Stimulated activated CD4-positive, alpha-beta T cell treated with anti-CD3 and anti-CD28 coated beads, TNF-alpha, amount 100 ng/mL, for 4 hours (primary cell): ENCODE measurements at places on chromosomes 12 and 14.

DNA sequence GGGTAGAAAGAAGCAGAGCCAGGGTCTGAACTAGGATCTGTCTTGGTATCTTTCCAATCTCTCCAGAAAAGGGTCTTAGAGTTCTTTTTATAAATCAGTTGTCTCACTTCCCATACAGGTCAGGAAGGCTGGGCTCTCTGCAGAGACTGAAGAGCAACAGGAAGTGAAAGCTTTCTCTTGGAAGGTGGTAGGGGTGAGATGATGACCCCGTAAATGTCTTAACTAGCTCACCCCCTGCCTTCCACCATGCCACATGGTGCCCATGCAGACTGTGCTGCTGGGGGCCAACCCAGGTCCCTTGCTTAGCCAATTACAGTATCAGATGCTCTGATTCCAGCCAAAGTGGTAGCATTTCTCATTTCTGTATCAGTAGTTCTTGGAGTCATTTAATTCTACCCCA is 17.6 kb upstream of the RASSF8 start:
- no peak for DNase-seq

DNA sequence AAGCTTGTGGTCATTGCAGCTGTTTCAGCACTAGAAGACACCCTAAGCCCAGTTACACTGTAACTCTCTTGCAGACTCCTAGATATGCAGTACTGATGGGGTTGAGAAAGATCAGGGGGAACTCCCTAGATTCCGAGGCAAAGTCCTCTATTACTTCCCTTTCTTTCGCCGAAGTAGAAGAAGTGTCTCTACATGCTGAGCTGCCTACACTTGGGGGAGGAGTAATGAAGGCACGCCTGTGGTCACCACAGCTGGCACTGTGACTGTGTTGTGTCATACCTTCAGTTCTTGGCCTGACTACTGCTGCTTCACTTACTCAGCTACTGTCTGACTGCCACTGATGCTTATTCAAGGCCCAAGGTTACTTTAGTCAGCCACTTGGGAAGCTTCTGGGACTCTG is 35.1 kb upstream of the RPL10L start:
- no peak for DNase-seq

DNA sequence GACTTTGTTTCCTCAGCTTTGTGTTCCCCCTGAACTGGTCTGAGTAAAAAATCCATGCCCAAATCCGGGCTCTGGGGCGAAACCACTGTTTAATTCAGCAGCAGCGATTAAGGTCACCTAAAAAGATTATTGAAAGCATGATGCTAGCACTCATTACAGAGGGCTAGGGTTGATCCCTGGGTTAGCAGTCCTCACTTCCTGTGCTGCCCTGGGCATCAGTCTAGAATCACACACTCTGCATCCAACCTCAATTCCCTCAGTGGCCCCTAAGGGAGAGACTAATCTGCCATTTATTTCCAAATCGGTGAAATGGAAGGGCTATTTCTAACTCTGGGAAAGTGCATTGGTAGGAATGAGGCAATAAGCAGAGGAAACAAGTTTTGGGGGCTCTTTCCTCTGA is 107.2 kb downstream of the BTG1 start:
- no peak for DNase-seq

GRCh38 chr12:116524964-116525379 is 34.2 kb upstream of the MAP1LC3B2 start:
- DNase-seq: no peak

GRCh38 chr12:96880220-96880619 is 26.8 kb upstream of the NEDD1 start:
- no peak for DNase-seq

GRCh38 chr12:122459211-122459610 is 36.7 kb upstream of the CLIP1 start:
- no peak for DNase-seq

GRCh38 chr12:128813392-128813791 is 10.4 kb downstream of the SLC15A4 start:
- no peak for DNase-seq

- no peak for DNase-seq
These were observed 16.6 kb downstream of the FBXW8 start for GRCh38 chr12:116927244-116927940.

DNA sequence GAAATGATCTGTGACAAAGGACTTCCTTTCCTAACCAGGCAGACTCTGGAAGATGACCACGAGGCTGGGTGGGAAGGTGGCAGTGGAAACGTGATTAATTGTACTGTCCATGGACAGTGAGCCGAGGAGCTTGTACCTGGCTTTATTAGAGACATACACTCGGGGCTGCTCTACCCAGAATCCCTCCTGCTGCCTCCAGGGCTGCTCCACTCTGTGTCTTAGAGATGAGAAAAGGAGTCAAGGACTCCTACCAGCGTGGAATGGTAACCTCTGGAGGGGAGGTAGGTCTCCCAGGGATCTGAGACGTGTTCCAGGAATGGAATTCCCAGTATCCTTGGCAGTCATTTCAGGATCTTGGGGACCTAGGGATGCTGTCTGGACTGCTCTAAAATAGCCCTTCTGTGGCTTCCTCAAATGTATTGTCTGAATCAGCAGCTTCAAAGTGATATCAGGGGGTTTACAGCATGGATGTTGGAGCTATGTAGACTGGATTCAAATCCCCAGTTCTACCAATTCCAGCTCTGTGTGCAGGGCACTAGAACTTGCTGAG is 237.8 kb downstream of the CACNA1C start:
- DNase-seq: no peak

DNA sequence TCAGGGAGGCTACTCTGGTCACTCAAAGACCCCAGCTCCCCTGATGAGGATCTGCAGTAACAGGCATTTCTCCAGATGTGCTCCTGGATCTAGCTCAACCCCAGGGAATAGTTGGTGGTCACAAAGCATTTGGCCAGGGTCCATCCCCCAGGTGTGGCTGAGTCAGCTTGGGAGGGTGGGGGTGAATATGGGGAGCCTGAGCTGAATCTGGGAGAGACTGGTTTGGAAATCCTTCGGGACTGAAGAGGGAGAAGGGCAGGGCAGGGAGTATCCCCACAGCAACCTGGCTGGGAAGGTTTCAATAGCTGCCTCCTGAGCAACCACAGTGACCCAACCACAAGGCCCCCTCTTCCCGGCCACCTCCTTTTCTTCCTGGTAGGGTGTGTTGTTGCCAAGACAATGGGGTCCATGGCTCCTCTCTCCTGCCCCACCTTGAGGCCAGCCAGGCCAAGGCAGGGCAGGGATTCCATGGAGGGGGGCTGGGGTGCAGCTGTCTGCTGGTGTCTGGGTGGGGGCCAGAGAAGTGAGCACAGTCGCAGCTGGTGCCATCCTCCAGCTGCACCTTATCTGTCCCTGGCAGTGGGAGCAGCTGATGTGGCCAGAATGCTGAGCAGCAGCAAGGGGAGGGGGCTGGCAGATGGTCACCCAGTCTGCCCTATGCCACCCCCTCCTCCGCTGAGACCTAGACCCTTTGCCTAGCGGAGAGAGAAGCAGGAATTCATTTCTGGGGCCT is 5.5 kb downstream of the ASIC1 start:
- DNase-seq: no peak

DNA sequence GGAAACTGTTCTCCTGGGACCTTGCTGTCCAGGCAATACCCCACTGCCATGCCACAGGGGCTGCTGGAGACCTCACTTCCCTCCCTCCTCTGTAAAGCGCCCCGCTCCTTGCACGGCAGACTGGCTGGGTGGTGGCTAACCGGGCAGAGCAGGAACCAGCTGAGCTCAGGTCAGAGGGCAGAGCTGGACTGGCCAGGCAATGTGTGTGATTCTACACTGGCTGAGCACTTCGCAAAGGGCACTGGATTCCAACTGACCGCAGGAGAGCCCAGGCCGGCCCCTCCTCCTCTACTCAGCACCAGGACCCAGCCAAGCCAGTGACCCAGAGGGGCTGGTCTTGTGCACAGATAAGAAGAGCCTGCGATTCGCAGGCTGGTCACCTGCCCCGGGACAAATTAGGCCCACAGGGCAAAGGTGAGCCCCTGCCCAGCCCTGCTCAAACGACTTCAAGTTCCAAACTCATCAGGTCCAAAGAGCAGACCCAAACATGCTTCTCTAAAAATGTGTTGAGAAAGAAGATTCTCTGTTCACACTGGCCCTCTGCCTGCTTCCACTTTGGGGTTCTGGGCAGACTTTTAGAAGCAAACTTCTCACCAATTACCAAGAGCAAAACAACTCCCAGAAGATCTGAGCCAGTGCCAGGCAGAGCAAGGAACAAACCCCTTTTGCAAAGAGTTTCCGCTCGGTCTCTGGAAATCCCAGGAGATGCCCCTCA is 54.9 kb upstream of the DIO3 start:
- DNase-seq: no peak

DNA sequence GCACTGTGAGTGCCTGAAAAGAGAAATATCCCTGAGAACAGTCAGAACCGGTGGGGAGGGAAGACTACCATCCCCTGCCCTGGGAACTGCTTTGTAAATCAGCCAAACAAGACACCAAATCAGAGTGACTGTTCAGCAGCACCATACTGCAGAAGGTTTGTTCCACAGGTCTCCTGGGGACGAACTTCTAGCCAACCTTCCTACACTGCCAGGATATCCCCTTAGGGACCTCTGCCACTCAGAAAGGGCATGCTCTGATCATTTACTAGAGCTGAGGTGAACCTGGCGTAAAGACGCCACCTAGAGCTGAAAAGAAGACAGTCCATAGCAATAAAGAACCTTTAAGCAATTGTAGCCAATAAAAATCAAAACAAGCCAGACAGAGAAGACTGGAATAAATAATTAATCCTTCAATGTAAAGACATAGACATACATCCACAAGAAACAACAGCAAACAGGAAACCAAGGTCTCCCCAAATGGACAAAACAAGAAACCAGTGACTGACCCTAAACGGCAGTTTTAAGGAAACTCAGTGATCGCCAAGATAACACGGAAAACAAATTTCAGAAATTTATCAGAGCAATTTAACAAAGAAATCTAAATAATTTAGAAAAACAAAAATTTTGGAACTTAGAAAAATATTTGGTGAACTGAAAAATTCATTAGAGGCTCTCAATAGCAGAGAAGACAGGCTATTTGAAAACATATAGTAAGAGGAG is 228.1 kb upstream of the AMIGO2 start:
- DNase-seq: no peak

GRCh38 chr14:63717702-63718101 is 10.2 kb downstream of the SGPP1 start:
- DNase-seq: no peak

DNA sequence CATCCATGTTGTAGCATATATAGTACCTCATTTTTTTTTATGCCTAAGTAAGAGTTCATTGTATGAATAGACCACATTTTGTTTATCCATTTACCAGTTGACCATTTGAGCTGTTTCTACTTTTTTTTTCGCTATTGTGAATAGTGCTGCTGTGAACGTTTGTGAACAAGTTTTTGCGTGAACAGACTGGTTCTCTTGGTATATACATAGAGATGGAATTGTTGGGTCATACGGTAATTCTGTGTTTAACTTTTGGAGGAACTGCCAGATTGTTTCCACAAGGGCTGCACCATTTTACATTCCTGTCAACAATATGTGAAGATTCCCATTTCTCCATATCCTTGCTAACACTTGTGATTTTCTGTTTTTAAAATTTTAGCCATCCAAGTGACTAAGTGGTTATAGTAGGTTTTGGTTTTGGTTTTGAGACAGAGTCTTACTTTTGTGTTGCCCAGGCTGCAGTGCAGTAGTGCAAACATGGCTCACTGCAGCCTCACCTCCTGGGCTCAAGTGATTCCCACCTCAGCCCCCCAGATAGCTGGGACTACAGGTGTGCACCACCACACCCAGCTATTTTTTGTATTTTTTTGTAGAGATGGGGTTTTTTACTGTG is 68.3 kb upstream of the AMN start:
- DNase-seq: no peak

- DNase-seq: no peak
These were observed 95.8 kb downstream of the EPS8 start for GRCh38 chr12:15693228-15693911.

- no peak for DNase-seq
These were observed 3.9 kb upstream of the BTG1 start for GRCh38 chr12:92149563-92149962.

DNA sequence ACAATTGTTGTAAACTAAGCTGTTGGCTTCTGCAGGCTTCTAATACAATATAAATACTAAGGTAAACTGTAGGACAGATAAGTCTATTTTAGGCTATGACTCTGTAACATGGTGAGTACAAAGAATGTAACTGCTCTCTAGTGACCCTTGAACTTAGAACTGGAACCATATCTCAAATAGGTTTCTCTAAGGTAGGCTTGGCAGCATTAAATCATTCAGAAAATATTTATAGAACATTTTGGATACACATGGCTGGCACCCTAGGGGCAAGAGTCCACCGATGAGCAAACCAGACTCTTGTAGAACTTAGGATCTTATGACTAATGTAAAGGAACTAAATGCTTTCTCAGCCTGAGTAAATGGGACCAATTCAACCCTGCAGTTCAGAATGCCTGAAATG is 19.4 kb upstream of the SLC25A3 start:
- no peak for DNase-seq

GRCh38 chr12:124504273-124505000 is 63.0 kb downstream of the NCOR2 start:
- no peak for DNase-seq

DNA sequence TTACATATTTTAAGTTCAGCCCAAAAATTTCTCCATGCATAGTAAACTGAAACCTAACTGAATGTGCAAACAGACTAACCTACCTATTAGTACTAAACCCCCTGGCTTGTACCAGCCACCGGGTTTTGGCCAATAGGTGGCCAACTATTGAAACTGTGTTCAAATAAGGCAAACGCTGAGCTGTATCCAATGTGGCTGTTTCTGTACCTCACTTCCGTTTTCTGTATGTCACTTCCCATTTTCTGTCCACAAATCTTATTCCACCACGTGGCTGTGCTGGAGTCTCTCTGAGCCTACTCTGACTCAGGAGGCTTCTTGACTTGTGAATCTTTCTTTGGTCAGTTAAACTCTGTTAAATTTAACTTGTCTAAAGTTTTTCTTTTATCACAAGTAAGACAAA is 6.0 kb upstream of the FBXO34 start:
- no peak for DNase-seq

DNA sequence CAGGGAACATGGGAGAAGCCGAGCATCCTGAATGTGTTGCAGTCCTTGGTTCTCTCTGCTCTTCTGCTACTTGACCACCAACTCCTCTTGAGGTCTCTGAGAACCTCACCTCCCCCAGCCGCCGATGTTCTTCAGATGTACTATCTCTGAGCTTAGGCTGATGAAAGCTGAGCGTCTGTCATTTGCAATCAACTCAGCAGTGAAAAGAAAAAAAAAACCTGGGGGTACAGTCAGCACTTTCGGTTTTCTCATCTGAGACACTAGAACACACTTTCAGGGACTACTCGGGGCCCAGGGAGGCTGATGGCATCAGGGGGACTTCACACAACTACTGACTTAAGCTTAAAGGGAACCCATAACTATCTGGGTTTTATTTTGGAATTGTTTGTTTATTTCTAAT is 9.6 kb upstream of the FLVCR2 start:
- DNase-seq: no peak

DNA sequence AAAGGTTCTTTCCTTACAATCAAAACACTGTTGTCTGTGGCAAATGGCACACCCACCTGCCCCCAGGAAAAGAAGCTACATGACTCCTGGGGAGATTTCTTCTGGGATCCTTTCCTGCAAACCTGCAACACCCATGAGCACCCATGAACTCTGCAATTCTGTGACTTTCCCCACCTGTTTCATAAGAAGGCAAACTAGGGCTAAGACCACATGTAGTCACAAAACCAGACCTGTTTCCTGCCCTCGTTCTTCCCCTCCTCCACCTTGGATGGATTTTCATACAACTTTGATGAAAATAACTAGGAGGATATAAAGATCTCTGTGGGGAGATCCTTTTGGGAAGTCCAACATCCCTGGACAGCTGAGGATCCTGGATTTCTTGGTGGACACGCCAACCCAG is 1084.7 kb downstream of the BCL11B start:
- DNase-seq: no peak
